NCI-H1436 (cell line): ENCODE measurements at places on chromosomes 7 and 10.

- no peak for DNase-seq
These were observed 38.2 kb downstream of the FAM53B start for GRCh38 chr10:124705817-124706461.

- no peak for DNase-seq
These were observed 926.1 kb upstream of the SORCS1 start for GRCh38 chr10:108090476-108091215.

DNA sequence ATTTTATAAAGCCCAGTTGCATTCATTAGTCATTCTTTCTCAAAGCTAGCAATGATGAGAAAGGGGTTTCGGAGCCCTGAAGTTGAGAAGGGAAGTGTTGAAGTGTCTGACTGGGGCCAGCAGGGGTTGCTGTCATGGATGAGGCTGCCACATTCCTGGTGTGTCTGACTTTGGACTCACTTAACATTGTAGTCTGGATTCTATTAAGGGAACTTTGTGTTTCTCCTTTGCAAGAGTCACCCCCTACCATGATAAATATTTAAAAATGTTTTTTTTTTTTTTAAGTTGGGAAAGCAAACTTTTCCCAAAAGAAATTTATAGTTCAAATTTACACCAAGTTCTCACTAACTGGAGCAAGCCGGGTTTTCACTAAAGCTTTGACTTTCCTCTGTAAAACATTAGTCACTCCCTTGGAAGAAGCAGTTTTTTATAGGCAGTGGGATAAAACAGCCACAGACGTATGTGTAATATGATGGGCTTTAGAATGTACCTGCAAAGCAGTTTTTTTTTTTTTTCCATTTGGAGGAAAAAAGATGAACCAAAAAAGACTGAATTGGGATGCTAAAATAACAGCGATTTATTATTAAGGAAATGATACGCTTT, 243.6 kb downstream of the TWIST1 start:
- no peak for DNase-seq

- DNase-seq, result no peak
These were observed 135.2 kb downstream of the CUX1 start for GRCh38 chr7:101952355-101953247.

DNA sequence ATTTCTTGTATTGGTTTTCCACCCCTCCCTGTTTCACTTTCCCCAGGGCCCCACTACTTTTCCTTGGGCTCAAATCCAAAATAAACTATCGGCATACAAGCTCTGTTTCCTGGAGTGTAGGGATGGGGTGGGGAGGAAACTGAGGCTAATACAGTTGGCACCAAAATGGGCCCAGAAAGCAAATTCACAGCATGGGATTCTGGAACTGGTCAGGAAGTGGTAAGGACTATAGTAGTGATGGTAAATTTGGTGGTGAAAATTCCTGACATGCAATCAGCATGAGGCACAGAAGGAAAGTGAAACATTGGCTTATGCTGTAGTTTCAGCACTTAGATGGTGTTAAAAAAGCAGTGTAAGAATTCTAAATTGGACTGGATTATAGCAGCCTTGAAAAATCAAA, 8.7 kb upstream of the SAMD9L start:
- DNase-seq, result no peak

GRCh38 chr7:81449105-81449504, 320.7 kb downstream of the HGF start:
- no peak for DNase-seq

- DNase-seq, result no peak
These were observed 51.5 kb downstream of the CCNY start for GRCh38 chr10:35387768-35388167.

DNA sequence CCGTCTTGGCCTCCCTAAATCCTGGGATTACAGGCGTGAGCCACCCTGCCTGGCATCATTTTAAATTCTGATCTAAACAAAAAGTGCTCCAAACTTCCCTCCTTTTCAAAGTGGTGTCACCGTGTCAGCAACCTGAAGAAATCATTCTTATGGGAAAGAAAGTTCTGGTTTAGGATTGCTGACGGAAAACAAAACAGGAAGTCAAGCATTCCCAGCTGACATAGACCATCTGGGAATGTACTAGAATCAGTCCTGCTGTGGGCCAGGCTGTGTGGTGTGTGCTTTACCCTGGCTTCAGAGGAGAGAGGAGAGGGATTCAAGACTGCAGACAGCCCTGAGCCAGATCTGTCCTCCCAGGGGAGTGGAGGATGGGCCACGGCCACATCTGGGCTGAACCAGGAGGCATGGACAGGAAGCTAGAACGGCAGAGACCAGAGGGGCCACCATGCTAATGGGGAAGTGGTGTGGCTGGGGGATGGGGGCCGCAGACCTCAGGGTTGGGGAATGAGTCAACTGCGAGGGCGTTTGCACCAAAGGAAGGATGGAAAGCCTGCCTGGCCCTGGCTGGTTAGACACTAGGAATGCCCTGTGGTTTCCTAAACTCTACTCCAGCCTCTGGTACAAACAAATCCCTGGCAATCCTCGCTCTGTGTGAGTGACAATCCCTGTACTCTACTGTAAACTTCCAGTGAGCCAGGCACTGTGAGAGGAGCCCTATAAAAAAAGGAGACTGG, 16.7 kb upstream of the CLIP2 start:
- no peak for DNase-seq

GRCh38 chr7:121954803-121955202, 81.8 kb downstream of the PTPRZ1 start:
- DNase-seq, result no peak

GRCh38 chr7:34759477-34760125, 101.6 kb downstream of the NPSR1 start:
- DNase-seq, result no peak

DNA sequence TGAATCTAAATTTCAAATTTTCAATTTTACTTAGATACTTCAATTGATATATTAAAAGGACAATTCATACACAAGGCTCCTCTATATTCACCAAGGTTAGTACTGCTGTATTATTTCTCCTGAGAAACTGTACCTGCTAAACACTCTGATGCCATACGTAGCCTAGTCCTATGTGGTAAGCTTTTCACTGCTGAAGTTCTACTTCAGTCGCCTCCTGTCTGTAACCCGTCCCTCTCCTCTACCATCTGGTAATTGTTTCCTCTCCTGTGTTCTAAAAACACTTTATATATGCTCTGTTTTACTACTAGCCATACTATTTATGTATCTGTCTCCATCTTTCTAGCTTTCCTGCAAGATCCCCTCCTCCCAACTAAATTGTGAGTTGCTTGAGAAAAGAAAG, 20.2 kb downstream of the PDZD8 start:
- DNase-seq, result no peak

- no peak for DNase-seq
These were observed 53.6 kb downstream of the AGMO start for GRCh38 chr7:15508258-15508657.

- no peak for DNase-seq
These were observed 13.6 kb downstream of the STAMBPL1 start for GRCh38 chr10:88893611-88894010.

GRCh38 chr7:20797462-20798080, 10.9 kb upstream of the SP8 start:
- peak; percentile 21 for DNase-seq

DNA sequence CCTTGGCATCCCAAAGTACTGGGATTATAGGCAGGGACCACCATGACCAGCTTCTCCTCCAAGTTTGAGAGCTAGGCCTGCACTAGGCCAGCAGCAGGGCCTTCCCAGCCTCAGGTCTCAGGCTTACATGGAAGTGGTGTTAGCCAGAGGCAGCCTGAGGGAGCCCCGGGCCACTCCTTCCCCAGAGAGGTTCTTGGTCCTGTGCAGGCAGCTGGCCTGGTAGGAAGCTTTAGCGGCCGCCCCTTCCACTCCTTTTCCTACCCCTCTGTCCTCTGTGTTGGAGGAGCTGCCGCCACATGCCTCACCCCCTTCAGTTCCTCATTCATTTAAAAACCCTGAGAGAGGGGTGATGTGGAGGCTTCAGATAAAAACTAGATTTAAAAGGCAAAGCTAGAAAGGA, 40.3 kb downstream of the TSPAN15 start:
- DNase-seq, result no peak

DNA sequence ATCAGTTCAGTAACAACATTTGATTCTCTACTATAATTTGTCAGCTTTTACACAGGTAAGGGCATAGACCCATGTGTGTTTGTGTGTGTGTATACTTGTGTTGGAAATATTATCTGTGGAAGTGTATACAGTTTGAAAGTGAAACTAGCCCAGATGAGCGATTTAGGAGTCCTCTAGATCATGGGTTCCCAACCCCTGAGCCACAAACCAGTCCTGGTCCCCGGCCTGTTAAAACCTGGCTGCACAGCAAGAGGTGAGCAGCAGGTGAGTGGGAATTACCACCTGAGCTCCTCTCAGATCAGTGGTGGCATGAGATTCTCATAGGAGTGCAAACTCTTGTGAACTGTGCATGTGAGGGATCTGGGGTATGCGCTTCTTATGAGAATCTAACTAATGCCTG, 1221.5 kb upstream of the SORCS1 start:
- no peak for DNase-seq

DNA sequence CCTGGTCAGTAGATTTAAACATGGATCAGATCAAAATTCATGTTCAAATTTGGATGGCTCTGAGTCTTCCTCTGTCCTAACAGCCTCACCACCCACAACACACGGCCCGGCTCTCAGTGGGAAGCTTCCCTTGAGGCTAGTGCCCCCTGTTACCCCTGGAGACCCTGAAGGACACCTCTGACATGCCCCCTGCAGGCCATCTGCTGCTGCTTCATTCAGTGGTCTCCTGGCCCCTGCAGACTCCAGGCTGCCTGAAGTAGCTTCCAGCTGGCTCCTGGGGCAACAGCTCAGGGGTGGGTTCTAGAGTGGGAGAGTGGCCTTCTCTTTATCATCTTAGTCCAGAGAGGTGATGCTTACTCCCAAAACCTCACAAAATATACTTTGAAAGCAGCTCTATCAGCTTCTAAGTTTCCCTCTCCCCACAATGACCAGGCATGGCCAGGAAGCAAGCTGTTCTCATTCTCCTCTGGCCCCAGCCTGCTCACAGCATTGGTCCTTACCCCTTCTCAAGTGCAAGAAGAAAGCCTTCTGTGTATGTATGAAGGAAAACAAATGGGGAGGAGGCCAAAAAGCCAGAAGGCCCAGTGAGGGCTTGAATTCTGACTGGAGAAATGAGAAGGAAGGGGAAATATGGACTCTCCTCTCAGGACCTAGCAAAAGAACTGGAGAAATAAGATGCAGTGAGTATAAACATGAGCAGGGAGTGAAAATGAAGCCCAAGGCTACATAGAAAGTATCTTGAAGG, 189.6 kb upstream of the INHBA start:
- no peak for DNase-seq

DNA sequence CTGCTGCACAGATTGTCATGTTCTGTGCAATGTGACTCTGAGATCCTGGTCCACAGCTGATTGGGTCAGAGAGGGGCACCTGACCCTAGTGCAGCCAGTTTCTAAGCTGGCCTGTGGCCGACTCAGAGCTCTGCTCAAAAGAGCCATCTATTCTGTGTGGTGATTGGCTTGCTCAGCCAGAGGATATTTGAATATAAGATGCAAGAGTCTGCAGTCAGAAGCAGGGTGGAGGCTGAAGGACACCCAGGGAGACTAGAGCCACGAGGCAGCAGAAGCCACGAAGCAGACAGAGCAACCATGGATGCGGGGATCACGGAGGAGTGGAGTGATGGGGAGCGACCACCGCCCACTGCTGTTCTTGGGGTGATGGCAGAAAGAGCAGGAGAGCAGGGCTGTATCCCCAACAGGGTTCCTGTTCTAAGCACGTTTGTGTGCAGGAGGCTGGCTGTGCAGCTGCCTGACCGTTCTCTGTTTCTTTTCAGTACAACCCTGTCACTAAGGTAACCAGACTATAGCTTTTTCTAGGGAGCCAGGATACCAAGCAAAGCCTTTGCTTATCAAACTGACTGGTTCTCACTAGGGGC, 19.5 kb upstream of the RHEB start:
- peak; percentile 90 for DNase-seq

DNA sequence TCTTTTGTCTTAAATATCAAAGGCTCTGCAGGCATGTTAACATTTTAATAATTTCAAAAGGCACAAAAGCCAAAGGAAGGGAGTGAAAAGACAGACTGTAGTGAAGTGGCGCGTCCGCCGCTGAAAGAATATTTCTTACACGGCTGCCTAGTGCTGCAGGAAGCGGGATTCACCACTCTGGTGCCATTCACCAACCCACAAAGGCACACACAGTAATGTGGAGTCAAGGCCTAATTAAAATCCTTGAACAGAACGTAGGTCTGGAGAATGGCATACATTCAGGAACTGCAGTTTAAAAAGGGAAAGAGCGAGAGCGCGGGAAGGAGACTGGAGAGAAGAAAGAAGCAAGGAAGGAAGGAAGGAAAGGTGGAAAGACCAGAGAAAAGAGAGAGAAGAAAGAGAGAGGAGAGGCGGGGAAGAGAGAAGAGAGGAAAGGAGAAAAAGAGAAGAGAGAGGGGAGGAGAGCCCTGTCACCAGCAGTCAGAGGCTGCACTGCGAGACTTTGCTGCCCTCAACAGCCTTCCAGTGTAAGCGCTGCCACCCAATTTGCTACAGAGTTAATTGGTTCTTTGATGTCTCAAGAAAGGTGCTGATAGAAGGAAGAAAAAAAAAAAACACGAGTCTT, 554.0 kb downstream of the MDFIC start:
- peak; percentile 46 for DNase-seq

DNA sequence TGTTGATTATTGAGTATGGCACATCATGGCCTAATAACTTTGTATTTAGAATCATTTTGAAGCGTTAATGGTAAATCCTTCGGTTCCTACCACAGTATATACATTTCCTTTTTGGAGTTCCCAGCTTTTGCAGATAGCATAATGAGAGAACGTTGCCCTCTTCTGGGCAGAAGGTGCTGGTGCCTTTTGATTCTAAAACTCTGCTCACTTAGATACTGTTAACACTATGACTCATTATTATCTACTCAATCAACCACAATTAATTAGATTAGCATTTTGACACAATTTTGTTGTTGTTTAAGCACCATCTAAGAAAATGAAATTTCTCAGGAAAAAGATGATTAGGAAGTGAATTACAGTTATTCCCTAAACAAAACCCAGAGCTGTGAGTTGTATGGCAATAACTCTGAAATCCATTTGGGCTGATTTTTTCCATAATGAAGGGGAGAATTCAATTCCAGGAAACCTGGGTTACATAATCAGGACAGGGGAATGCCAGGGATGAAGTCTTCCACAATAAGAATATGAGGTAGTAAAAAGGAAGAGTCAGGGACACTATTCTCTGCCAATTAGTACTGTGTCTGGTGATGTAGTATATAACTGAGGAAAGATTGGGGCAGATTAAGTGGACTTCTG, 11.5 kb upstream of the DLD start:
- DNase-seq, result peak; percentile 34

DNA sequence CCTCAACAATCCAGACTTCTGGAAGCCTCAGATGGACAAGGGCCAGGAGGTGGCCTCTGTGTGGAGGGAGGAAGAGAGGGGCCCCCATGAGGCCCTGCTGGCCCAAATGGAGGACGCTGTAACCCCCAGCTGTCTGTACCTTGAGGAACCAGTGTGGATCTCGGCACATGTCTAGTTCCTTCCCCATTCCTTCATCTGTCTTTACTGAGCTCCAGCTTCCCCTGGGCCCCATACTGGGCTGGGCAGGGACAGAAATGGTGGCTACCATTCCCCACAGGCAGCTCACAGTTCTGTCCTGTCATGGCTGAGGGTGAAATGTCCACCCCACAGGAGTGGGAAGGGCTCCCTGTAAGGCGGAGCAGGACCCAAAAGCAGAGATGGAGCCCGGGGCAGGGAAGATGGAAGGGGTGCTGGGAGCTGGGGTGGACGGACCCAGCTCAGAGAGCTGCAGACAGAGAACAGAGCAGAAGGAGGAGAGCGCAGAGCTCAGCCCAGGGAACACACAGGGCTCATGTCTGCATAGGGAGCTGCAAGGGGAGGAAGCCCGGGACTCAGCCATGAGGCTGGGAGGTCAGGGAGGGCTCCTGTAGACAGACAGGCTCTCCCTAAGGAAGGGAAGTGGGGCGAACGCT, 22.8 kb downstream of the ANTXRL start:
- no peak for DNase-seq
